Activated naive CD8-positive, alpha-beta T cell treated with anti-CD3 and anti-CD28 coated beads, Interleukin-2, amount 10 ng/mL, durations not matched to agents 7 days and 5 days (primary cell): ENCODE measurements at places on chromosomes 4 and X. TPM values are rescaled to one million over a fixed set of nuclear protein-coding genes. Genes with fewer than 3 reads are reported as not detected.

DNA sequence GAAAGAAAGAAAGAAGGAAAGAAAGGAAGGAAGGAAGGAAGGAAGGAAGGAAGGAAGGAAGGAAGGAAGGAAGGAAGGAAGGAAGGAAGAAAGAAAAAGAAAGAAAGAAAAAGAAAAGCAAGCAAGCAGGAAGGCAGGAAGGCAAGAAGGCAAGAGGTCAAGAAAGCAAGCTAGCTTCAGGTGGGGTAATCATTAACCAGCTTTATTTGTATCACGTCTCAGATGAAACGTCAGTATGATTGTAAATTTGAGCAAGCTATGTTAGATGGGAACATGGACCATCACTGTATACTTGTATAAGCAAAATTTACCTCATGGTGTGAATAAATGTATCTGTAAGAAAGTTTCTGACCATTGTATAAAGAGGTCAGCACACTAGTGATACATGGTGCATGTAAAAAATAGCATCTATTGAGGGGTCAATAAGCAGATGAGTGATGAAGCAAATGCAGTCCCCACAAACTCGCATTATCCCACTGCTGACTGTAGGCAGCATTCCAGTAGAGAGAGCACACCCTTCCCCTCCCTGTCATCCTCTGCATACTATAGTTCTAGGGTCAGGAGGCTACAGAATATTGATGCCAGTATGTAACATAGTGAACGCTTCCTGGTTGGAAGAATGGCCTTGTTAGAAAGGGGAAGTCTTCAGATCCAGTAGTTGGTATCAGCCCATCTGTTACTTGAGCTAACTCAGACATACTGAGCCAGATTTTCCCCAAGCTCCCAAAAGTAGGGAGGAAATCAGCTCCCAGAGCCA, 16.5 kb upstream of the KLHL34 start:
- no peaks in the 10 kb centered on the region for H3K4me1 ChIP-seq
- H3K27ac ChIP-seq: no peak overlapping the region
- DNase-seq: no peak
- H3K4me3 ChIP-seq: no peak overlapping the region

DNA sequence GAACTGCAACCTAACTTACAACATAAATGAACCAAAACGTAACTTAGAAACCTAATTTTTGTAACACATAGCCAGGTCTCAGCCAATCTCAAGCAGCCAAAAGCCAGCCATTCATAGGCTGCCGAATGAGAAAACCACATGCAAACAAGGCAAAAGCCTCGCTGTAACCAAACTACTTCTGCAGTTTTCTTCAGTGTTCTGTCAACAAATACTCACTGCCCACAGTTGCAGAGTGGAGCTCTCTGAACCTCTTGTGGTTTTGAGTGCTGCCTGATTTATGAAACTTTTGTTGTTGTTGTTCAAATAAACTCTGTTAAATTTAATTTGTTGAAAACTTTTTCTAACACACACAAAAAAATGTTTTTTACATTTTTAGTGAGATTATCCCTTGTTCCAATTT, 251.2 kb downstream of the PAPSS1 start:
- H3K36me3 ChIP-seq: no peaks in the 10 kb centered on the region
- H3K27ac ChIP-seq: no peak overlapping the region
- no peaks in the 10 kb centered on the region for H3K4me1 ChIP-seq
- peaks cover 3% of the 10 kb centered on the region for H3K27me3 ChIP-seq
- no peak for DNase-seq
- no peak overlapping the region for H3K4me3 ChIP-seq

GRCh38 chr4:105106426-105106825, 40.2 kb upstream of the TET2 start:
- H3K36me3 ChIP-seq: peaks cover 2% of the 10 kb centered on the region
- no peak overlapping the region for H3K27ac ChIP-seq
- H3K27me3 ChIP-seq: peaks cover 11% of the 10 kb centered on the region
- DNase-seq: no peak

DNA sequence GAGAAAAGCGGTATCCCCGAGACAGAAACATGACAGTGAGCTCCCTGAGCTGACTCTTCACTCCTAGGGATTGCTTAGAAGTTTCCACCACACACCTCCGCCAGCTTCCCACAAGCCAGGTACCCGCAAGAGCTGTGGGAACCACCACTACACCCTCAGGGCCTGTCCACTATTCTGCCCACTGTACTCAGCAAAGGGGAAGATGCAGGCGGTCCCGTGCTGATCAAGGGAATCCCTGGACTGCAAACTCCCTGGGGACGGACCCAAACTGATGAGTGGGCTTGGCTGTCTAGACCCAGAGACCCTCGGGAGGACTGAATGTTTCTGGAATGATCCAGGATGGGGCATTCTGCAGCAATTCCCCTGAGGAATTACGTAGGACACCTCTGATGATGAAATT, 30.2 kb downstream of the REELD1 start:
- no peak for DNase-seq
- no peak overlapping the region for H3K4me3 ChIP-seq
- no peaks in the 10 kb centered on the region for H3K27me3 ChIP-seq
- no peak overlapping the region for H3K27ac ChIP-seq
- peaks cover 8% of the 10 kb centered on the region for H3K4me1 ChIP-seq

DNA sequence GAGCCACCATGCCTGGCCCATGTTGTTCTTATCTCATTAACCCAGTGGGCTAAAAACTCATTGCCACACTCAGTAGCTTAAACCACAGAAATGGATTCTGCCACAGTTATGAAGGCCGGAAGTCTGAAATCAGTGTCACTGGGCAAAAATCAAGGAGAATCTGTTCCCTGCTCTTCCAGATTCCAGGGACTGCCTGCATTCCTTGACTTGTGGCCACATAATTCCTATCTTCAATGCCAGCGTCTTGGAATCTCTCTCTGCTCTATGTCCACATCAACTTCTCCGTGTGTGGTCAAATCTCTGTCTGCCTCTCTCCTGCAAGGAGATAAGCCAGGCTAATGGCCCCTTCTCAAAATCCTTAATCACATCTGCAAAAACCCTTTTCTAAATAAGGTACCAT, 4.1 kb upstream of the WFS1 start:
- H3K4me1 ChIP-seq: peaks cover 15% of the 10 kb centered on the region
- H3K27me3 ChIP-seq: peaks cover 29% of the 10 kb centered on the region
- no peaks in the 10 kb centered on the region for H3K36me3 ChIP-seq

DNA sequence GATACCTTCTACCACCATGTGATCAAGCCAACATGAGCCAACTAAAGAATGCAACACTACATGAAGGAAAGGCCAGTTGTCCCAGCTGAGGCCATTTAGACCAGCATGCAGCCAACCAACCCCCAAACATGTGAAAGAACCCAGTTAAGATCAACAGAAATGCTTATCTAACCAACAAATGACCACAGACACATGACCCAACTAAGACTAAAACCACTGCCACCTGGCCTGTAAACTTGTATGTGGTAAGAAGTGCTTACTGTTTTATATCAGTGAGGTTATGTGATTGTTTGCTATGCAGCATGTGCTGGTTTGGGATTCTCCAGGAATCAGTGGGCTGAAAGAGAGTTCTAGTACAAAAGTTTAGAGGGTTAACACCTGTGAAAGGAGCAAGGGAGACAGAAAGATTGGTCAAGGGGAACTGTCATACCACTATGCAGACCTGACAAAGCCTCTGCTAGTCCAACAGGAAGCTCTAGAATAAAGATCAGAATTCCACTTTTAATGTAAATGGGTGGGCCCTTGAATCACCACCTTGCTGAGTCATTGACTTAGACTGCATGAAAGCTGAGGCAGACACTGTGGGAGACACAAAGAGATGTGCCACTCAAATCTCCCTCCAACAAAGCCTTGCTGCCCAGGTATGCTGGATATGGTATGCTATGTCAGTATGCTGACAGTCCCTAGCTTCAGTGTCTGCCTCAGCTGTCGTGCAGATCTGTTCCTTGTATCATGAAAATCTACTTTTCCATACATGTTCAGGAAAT, 6.1 kb upstream of the SH3D19 start:
- no peak overlapping the region for H3K27ac ChIP-seq
- H3K4me3 ChIP-seq: no peak overlapping the region
- no peak for DNase-seq
- no peaks in the 10 kb centered on the region for H3K4me1 ChIP-seq
- H3K36me3 ChIP-seq: no peaks in the 10 kb centered on the region

DNA sequence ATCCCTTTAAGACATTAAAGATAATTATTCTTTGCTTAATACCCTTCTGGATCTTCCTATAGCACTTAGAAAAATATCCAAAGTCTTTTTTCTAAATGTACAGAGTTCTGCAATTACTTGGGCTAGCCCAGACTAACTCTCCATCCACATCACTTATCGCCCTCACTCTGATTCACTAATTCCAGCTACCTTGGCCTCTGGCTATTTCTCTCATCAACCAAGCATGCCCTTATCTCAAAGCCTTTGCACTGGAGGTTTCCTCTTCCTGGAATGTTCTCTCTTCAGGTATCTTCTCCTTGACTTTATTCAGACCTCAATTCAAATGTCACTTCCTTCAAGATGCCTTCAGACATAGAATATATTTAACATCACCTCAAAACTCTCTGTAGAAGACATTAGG, 345.1 kb upstream of the SMIM31 start:
- H3K27me3 ChIP-seq: no peaks in the 10 kb centered on the region
- H3K27ac ChIP-seq: no peak overlapping the region

GRCh38 chr4:59484944-59485343, 1715.2 kb upstream of the ADGRL3 start:
- H3K27me3 ChIP-seq: no peaks in the 10 kb centered on the region
- no peak overlapping the region for H3K4me3 ChIP-seq
- no peak for DNase-seq
- H3K4me1 ChIP-seq: no peaks in the 10 kb centered on the region
- no peaks in the 10 kb centered on the region for H3K36me3 ChIP-seq

- DNase-seq: no peak
- no peak overlapping the region for H3K27ac ChIP-seq
- H3K4me3 ChIP-seq: no peak overlapping the region
- H3K4me1 ChIP-seq: peaks cover 43% of the 10 kb centered on the region
- H3K27me3 ChIP-seq: no peaks in the 10 kb centered on the region
- peaks cover 44% of the 10 kb centered on the region for H3K36me3 ChIP-seq
Measured at GRCh38 chr4:87053802-87054767, 119.3 kb downstream of the AFF1 start.

GRCh38 chr4:40412388-40412787, 77.3 kb downstream of the CHRNA9 start:
- H3K36me3 ChIP-seq: peaks cover 8% of the 10 kb centered on the region
- no peak overlapping the region for H3K4me3 ChIP-seq
- H3K27ac ChIP-seq: no peak overlapping the region
- H3K4me1 ChIP-seq: peaks cover 6% of the 10 kb centered on the region
- no peak for DNase-seq

GRCh38 chrX:46722742-46723568, 36.0 kb downstream of the SLC9A7 start:
- DNase-seq: no peak
- no peaks in the 10 kb centered on the region for H3K4me1 ChIP-seq
- no peak overlapping the region for H3K4me3 ChIP-seq

- H3K4me1 ChIP-seq: no peaks in the 10 kb centered on the region
- no peak overlapping the region for H3K27ac ChIP-seq
- no peak for DNase-seq
- no peak overlapping the region for H3K4me3 ChIP-seq
Measured at GRCh38 chr4:125021189-125021588, 293.6 kb upstream of the FAT4 start.

- H3K4me3 ChIP-seq: no peak overlapping the region
- no peak overlapping the region for H3K27ac ChIP-seq
- H3K36me3 ChIP-seq: no peaks in the 10 kb centered on the region
- peaks cover 7% of the 10 kb centered on the region for H3K27me3 ChIP-seq
Measured at GRCh38 chrX:108275732-108276131, 162.5 kb downstream of the COL4A6 start.

DNA sequence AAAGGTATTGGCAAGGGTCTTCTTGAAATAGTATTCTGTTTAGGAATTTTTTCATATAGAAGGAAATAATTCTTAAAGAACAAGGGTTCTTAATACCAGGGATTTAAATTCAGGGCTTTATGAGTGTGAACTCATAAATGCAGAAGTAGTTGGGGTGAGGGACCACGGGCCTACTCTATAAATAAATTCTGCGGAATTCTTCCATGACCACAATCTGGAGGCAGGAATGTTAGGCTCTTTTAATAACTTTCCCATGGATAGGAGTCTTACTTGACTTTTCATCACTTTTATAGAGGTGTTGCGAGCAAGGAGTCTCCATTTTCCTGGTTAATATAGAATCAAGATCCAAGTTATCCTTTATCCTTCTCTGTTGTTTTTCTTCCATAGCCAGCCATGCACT, 76.7 kb upstream of the SLC4A4 start:
- H3K4me1 ChIP-seq: peaks cover 6% of the 10 kb centered on the region
- H3K36me3 ChIP-seq: no peaks in the 10 kb centered on the region
- H3K27ac ChIP-seq: no peak overlapping the region

Gene YY2
- total RNA-seq: 1.4 TPM

Gene ACSL4
- 34.3 TPM for total RNA-seq

Gene TLR7
- 0.31 TPM for total RNA-seq

Gene SMIM43
- not detected for total RNA-seq

Gene COX18
- total RNA-seq: 17.4 TPM

Gene PPP1R2C
- total RNA-seq: not detected

Gene DDX53
- total RNA-seq: not detected

Gene SASH3
- total RNA-seq: 241 TPM

Gene TKTL2
- total RNA-seq: not detected

Gene PNMA6F
- not detected for total RNA-seq

Gene CXCL9
- 0.20 TPM for total RNA-seq

Gene SYNPO2
- 0.96 TPM for total RNA-seq

Gene TSPAN7
- not detected for total RNA-seq

Gene UGT2B17
- total RNA-seq: not detected

Gene TMPRSS11F
- total RNA-seq: not detected
